ENCODE measurements at places on chromosomes 7 and 10.

GRCh38 chr7:49980465-49980864 lies 112.6 kb downstream of the ZPBP start:
- DNase-seq, result no peak

DNA sequence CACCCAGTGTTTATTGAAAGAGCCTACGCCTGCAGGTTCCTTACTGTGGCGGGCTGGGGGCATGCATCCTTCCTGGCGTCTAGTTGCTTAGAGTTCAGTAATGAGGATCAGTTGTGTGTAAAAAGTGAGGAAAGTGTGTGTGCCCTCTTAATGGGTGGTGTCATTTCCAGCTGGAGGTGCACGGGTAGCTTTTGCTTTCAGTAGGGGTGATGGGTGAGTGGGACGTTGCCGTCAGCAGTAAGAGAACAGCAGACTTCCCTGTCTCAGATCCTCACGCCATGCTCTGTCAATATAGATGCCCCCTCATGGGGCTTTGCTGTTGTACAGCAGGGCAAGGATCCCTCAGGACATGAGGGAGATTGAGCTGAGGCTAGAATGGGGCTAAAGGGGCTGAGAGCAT lies 352.6 kb upstream of the GALNT17 start:
- no peak for DNase-seq

- DNase-seq, result peak; percentile 94
These were observed 87.8 kb downstream of the CFAP58 start for GRCh38 chr10:104441329-104442000.

GRCh38 chr10:122404576-122404975 lies 30.1 kb downstream of the PLEKHA1 start:
- no peak for DNase-seq

GRCh38 chr10:132630666-132631337 lies 93.2 kb downstream of the INPP5A start:
- no peak for DNase-seq

DNA sequence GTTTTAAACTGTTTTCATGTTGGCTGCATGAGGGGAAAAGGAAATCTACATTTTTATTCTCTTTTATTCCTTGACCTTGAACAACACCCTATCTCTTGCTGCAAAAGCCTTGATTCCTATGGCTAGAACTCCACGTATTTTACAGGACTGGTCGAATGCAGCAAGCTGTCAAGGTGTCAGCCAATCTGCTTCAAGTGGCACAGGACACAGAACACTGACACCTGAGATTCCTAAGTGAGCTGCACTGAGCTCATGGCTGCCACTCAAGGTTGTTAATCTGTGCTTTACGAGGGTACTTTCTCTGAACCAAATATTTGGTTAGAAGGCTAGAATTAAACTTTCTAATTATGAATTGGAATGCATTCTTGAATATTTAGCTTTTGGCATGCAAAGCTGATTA lies 349.7 kb upstream of the COBL start:
- no peak for DNase-seq

GRCh38 chr7:135716677-135717238 lies 11.2 kb downstream of the SLC13A4 start:
- peak; percentile 20 for DNase-seq

GRCh38 chr7:134462337-134462925 lies 3.5 kb upstream of the AKR1B1 start:
- no peak for DNase-seq

- peak; percentile 52 for DNase-seq
These were observed 17.9 kb downstream of the SEMA3A start for GRCh38 chr7:84176716-84177115.

DNA sequence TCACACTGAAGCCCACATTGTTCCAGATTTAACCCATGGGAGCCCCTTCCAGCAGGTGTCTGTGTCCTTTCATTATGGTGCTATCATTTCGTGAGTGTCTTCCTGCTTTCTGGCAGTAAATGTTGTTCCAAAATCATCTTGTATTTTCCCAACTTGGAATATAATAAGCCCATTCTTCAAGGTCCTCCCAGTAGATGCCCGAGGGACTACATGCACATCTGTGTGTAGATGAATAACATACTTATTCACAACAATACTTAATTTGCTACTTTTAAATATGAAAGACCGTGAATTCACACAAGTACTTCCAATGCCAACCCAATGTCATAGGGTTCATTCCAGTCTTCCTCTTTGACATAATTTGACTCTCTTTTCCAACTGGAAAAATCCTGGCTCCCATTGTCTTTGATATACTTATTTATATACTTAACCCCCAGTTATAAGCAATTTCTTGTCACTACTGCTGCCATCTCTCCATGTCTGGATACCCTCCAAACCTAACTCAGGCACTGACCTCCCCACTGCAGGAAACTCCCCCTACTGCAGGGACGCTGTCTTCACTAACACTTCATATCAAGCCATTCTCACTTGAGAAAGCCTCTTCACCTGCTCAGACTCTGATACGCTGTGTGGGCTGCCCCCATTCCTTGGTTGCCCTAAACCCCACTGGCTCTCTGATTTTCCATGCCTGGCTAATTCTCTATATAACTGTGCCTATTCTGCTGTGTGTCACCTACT lies 1119.2 kb downstream of the CNTNAP2 start:
- no peak for DNase-seq
